ENCODE measurements at places on chromosomes 4 and X.
A peak's percentile ranks its signal among the peaks of the same experiment; 100 is the strongest.

DNA sequence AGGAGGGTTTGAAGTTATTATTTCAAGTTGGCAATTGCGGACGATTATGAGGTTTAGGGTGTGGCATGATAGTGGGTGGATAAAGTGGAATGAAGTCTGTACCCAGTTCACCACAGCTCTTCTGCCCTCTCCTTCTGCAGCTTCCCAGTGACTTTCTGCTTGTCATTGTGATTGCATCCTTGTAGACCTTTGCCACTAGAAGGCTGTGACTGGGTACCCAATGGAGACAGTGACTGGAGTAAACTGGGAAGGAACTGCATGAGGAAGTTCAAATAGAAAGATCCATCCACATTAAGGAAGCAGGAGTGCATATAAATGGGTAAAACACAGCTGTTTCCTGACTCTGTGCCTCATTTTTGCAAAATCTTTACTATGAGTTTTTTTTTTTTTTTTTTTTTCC, 53.5 kb upstream of the SPANXN3 start:
- no peak for DNase-seq

DNA sequence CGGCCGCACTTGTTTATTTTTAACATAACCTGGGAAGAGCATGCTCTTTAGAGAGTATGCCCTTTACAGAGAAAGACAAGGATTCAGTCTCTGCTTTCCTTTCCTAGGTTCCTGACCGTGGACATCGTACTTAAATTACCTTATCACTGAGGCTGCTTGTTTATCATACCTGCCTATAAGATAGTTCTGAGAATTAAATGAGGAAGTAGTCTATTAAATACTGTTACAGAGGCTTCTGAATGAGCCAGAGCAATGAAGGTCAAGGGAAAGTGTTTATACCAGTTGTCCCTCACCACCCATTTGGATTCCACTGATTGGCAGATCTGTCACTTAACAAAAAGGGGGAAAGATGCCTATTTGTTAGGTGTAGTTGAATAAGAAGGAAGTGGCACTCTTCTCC, 10.0 kb downstream of the TXLNG start:
- no peak for DNase-seq

DNA sequence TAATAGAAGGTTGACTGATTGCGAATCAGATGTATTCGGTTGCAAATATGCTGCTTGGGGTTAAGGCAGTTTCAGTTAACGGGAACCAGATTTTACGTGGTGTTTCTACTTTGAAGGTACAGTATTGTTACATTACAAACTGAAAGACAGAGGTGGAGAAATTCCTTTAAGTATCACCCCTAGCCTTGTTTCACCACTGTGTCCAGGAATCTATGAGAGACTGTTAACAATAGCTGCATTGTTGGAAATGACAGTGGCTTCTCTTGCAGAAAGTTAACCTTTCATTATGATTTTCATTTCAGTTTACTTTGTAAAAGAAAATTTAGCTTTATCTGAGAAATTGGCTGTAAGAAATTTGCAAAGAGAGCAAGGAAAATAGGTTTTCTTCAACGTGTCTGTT, 2.6 kb downstream of the CDKL5 start:
- DNase-seq = no peak

- DNase-seq = no peak
Measured at GRCh38 chrX:124346117-124346876, at the start of gene SH2D1A. TSS of gene SH2D1A (plus strand) at chrX:124346563. CDS start at chrX:124346643, 80 bp downstream.

DNA sequence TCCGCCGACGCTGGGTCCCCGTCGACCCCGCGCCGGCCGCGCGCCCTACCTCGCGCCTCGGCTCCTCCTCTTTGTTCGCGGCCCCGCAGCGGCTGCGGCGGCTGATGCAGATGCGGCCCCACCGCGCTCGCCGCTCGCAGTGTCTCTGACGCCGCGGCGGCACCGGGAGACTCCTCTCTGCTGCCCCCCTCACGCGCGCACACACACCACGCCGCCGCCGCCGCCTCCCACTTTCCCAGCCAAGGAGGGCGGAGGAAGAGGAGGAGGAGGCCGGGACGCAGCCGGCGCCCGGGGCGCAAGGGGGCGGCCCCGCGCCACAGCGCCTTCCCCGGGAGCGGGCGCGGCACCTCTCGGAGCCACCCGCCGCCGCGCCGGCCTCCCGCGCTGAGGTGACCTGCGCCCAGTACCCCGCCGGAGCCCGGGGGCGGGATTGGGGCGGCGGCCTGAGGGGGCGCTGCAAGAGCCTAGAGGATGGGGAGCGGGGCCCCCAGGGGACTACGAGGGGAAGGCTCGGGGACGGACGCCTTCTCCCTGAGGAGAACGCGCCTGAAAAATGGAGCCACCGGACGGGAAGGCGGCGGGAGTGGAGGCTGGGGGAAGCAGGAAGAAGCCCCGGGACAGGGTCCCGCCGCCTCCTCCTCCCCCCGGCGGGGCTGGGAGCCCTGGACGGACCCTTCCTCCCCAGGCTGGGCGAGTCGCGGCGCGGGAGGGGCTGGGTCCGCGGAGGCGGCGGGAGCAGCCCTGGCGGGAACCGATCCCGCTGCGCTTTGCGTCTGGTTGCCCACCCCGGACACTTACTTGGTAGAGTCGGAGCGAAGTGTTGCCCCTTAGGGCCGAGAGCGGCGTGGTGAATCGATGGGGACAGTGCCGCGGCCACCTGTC, at the start of gene SH3RF1:
TSS of gene SH3RF1 (minus strand) at position 147 of the 882 bp plus-strand sequence. CDS start 1,744 bp downstream, outside the sequence.
- DNase-seq = peak; percentile 73

Data from bone marrow (tissue), 2 donors.